ENCODE measurements at places on chromosomes 2 and 18. TPM values are rescaled to one million over a fixed set of nuclear protein-coding genes. Genes with fewer than 3 reads are reported as not detected.

The C2orf80 gene
- total RNA-seq, result not detected

The CCDC148 gene
- not detected for total RNA-seq

The NBEAL1 gene
- total RNA-seq, result 9.8 TPM

The TMEM200C gene
- total RNA-seq, result not detected

The MC2R gene
- not detected for total RNA-seq

The RESP18 gene
- total RNA-seq, result not detected

The CROCC2 gene
- total RNA-seq, result not detected

The GALR1 gene
- total RNA-seq, result not detected

The EGR4 gene
- total RNA-seq, result 0.48 TPM

The RAB6D gene
- total RNA-seq, result not detected

The VSNL1 gene
- not detected for total RNA-seq

The DSC2 gene
- not detected for total RNA-seq

The MAPRE2 gene
- 49.0 TPM for total RNA-seq

The CCDC74A gene
- total RNA-seq, result 5.2 TPM

The CYP26B1 gene
- not detected for total RNA-seq

The SRD5A2 gene
- total RNA-seq, result not detected

The RAB11FIP5 gene
- total RNA-seq, result 6.0 TPM

The LCLAT1 gene
- total RNA-seq, result 31.7 TPM

The ALPG gene
- not detected for total RNA-seq

The PTPRN gene
- total RNA-seq, result 0.42 TPM

The RBM43 gene
- total RNA-seq, result 1.9 TPM

The HOXD4 gene
- total RNA-seq, result not detected

The GKN1 gene
- not detected for total RNA-seq

The SKOR2 gene
- not detected for total RNA-seq

The RPRM gene
- total RNA-seq, result not detected

The RIF1 gene
- 78.4 TPM for total RNA-seq

The UGT1A10 gene
- total RNA-seq, result not detected

The PAX3 gene
- total RNA-seq, result not detected

The COL5A2 gene
- 1.4 TPM for total RNA-seq

The GCG gene
- not detected for total RNA-seq

The TDRD15 gene
- total RNA-seq, result not detected

The TNS1 gene
- 0.15 TPM for total RNA-seq

The B3GNT7 gene
- 0.25 TPM for total RNA-seq

The NLRC4 gene
- not detected for total RNA-seq

The PARD3B gene
- total RNA-seq, result 0.23 TPM

The SPATA3 gene
- total RNA-seq, result 0.44 TPM

The MARCHF4 gene
- total RNA-seq, result not detected

The MROH2A gene
- total RNA-seq, result not detected

The RMND5A gene
- total RNA-seq, result 55.3 TPM

The DARS1 gene
- total RNA-seq, result 160 TPM

The LOXL3 gene
- total RNA-seq, result 1.6 TPM

The FLACC1 gene
- total RNA-seq, result 1.3 TPM

The GALNT13 gene
- not detected for total RNA-seq

The ASB18 gene
- not detected for total RNA-seq

The ECEL1 gene
- 0.17 TPM for total RNA-seq

The LRRTM1 gene
- not detected for total RNA-seq

The TBR1 gene
- total RNA-seq, result not detected

All from activated CD8-positive, alpha-beta memory T cell treated with anti-CD3 and anti-CD28 coated beads for 36 hours (primary cell).